ENCODE measurements at places on chromosomes 11 and 22.

DNA sequence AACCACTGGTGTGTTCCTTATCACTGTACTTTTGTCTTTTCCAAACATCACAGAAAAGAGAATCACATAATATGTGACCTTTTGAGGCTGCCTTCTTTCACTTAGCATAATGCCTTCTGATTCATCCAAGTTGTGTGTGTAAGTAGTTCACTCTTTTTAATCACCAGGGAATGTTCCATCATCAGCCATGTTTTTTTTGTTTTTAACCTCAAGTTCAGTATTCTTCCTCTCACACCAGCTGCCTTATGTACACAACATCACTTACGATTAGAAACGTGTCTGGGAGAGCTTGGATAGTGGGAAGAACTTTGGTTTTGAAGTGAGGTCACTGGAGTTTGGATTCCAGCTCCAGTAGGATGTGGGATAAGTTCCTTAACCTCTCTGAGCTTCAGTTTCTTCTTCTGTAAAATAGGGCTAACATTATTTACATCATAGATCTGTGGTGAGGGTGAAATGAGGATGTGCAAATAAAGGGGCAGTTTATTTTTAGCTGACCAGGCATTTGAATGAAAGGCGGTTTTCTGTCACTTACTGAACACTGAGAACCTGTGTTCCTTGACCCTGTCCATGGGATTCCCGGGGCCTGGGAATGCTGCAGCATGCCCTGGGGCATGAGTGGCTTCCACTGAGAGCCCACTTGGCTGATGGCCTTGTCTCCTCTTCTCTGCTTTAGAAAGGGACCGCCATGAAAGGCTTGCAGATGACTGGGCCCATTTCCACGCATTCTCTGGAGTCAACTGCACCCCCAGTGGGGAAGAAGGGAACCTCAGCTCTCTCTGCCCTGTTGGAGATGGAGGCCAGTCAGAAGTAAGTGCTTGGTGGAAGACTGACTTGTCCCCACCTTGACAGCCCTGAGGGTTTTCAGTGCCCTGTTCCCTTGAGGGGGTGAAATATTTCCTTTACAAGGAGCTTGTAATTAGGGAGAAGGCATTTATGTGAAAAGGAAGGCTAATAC lies 92.6 kb downstream of the DEPDC5 start:
- no peak for DNase-seq

- no peak for DNase-seq
These were observed 309.4 kb upstream of the ZC3H12C start for GRCh38 chr11:109783840-109784239.

DNA sequence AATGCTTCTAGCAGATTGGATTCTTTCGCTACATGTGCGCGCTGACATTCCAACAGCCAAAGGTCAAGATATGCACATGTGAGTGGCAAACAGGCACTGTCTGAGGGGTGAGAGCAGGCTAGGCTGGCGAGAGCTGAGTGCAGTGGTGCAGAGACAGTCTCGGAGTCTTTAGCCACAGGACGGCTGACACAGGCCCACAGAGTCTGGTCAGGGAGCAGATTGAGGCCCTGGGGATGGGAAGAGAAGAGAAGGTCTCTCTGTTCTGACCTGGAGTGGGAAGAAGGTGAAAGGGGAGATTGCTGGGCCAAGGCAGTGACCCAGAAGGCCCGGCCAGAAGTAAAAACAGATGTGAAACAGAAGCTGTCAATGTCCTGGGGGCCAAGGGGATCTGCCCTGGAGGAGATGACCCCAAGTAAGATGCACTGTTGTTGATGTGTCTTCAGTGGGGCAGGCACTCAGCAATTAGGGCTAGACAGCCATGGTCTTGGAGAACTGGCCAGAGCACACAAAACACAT lies 197.8 kb downstream of the ETS1 start:
- no peak for DNase-seq

DNA sequence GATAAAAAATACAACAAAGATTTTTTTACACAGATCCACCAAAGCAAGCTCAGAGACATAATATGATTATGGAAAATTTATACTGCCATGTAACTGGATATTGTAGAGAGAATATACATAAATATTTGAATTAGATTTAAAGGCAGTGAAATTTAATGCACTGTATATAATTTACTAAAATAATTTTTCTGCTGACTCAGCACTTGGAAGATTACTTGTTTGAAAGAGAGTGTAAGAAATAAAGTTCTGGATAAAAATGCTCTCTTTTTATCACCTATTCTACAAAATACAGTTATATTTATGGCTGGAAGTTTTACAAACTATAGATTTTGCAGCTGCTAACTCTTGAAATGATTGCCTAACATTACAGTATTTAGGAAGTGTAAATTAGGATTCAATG lies 628.3 kb upstream of the CHORDC1 start:
- DNase-seq, result no peak

DNA sequence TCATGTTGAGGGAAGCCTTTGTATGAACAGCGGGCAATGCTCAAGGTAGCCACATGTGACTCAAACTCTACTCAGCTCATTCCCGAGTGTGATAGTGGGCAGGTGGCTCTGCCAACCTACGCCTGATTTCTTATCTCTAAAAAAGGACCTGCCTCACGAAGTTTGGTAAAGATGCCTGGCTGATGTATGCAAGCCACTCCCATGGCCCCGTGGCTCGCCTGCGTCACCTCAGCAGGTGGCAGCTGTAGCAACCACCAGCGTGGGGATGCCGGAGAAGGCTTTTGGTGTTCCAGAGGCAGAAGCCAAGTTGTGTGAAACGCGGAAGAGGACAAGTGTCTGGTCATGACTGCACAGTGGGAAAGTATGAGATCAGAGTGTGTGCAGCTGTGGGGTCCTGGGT lies 5.4 kb downstream of the FADS2 start:
- peak; percentile 23 for DNase-seq

DNA sequence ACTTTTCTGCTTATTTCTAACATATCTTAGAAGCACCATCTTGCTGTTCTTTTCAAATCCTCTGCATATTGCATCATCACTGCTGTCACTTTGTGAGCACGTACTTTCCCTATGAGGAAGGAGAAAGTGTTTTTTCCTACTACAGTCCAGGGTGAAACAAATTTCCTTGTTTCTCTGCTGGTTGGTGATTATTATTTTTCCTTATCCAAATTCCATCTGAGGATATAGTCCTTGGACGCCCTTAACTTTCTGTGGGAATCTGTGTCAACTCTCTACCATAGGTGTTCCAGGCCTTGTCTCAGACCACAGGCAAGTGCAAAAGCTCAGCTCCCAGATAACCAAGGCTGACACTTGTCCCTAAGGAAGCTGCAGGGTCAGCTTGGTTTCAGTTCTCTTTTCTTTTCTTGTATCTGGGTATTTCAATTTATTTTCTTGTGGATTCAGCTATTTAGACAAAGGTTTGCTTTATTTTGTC lies 29.4 kb upstream of the LYVE1 start:
- no peak for DNase-seq

- DNase-seq, result no peak
These were observed 67.8 kb downstream of the NECTIN1 start for GRCh38 chr11:119661226-119661625.

- no peak for DNase-seq
These were observed 98.3 kb downstream of the TYR start for GRCh38 chr11:89275966-89276365.

GRCh38 chr11:86374586-86374985 lies at the start of gene CCDC81:
Gene CCDC81 (plus strand): TSS chr11:86374887. CDS start chr11:86375164, 277 bp downstream.
- no peak for DNase-seq

- DNase-seq, result no peak
These were observed 57.8 kb upstream of the TENM4 start for GRCh38 chr11:79498667-79499066.

- peak; percentile 63 for DNase-seq
These were observed 553 bp upstream of the USP47 start for GRCh38 chr11:11841116-11841722.

- DNase-seq, result no peak
These were observed 5.2 kb upstream of the LIF start for GRCh38 chr22:30251711-30252110.

DNA sequence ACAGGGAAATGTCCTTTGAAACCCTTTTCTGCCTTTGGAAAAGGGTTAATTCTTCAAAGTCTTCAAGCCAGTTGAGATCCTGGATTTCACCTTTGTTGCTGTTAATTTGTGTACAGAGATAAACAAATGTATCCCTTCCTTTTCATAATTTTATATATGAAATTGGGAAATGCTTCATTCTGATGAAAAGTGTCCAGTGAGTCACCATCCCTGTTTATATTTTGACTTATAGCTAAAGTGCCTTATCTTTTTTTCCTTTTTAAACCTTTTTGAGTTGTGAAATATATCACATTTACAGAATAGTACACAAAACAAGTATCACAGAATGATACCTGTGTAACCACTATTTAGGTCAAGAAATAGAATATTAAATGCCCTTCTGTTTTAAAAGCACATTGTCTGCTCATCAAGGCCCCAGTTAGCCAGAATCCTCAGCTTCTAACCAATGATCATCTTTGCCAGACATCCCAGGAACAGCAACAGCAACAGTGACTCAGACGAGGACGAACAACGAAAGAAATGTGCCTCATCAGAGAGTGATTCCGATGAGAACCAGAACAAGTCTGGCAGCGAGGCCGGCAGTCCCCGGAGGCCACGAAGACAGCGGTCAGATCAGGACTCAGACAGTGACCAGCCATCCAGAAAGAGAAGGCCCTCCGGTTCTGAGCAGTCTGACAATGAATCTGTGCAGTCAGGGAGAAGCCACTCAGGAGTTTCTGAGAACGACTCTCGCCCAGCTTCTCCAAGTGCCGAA lies 27.3 kb downstream of the CTR9 start:
- DNase-seq, result no peak

- no peak for DNase-seq
These were observed 321.1 kb upstream of the PLET1 start for GRCh38 chr11:112581747-112582146.

DNA sequence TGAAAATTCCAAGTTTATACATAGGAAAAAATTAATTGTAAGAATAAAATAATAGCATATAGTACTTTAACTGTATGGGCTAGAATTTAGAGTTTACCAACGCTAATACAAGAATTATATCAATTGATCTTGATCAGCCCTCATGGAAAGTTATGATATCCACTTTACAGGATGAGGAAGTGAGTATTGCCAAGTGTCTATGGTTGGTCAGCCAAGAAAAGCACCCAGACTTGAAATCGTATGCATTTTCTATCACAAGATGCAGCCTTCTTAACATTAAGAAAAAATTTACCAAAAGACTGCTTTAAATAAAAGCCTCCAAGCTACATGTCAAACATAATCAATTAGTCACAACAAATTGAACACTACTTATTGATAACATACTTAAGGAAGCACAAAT lies 53.0 kb downstream of the DDI1 start:
- no peak for DNase-seq

- no peak for DNase-seq
These were observed 1.8 kb downstream of the LARGE2 start for GRCh38 chr11:45924036-45924915.

DNA sequence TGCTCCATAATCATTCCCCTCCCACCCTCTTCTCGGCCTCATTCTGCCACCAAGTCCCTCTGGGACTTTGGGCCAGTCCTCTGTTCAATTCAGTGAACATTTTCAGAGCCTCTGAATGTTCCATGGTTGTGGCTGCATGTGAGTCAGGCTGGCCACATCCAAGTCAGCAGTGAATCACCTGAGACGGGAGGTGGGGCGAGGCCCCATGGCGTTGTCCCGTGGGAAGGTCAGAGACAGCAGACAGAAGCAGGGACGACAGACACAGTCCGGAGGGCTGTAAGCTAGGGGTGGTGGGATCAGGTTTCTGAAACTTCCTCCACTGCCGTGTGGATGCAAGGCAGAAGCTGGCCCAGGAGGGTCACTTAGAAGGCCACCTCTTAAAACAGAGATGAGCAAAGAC lies 324.8 kb downstream of the MN1 start:
- no peak for DNase-seq

DNA sequence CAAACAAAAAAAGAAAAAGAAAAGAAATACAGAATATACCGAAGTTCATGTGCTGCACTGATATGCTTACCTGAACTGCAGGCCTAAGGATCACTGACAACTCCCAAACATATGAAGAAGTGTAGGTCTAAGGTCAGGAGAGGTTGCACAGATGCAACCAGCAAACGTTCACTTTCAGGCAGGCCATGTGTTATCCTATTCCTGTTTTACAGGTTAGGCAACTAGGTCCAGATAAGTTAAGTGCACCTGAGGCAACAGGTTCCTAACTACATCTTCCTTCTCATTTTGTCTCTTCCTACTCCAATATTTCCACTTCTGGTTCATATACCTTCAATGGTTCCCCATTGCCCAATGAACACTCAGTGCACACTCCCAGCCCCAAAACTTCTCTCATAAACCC lies 15.1 kb downstream of the PI4KA start:
- DNase-seq, result no peak

DNA sequence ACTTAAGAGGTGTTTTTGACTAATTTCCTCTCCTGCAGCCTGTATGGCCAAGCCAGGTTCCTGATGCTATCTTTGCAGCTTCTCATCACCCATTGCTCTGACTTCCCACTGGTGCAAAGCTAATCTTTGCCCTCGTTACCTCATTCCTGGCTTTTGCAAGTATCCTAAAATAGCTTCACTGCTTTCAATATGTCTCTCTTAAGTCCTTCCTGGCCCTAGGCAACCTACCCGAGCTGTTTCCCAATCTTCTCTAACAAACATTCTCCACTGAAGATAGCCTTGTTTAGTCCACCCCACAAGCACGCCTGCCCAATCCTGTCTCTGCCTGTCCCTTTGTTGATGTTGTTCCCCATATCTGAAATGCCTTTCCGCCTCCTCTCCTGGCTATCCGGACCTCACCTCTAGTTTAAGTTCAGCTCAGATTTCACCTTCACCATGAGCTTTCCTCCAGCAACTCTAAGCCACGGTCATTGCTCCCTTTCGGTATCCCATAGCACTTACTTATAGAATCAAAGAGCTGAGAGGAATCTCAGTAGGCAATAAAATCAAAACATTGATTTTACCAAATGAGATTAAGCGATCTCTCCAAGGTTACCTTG lies 30.1 kb upstream of the CECR2 start:
- DNase-seq, result no peak

GRCh38 chr22:39169797-39170466 lies 17.5 kb upstream of the CBX7 start:
- no peak for DNase-seq

DNA sequence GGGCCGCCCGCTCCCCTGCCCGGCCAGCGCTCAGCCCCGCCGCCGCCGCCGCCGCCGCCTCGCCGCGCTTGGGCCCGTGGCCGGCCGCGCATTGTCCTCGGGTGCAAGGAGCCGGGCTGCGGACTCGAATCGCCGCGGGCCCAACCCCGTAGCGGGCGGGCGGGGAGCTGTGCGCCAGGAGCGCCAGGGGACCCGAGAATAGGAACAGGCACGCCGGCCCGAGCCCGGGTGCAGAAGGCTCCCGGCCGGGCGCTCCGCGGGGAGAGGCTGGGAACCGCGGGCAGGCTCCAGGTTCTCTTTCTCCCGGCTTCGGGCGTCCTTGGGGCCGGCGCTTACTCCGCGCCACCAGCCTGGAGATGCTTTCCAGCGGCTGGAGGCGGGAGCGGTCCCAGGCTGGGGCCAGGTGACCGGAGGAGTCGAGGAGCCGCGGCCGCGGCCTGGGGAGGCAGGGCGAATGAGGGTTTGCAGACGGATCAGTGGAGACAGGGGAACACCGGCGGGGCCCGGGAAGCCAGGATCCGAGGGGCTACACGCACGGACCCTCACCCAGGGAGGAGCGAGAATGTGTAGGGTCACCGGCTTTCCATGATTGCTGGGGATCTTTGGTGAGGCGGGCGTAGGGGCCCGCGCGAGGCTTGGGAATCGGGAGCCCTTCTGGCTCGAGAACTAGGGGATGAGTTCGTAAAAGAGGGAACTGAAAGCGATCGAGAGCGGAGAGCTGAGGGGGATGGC lies 726 bp downstream of the PKNOX2 start:
- peak; percentile 46 for DNase-seq
